ENCODE measurements at places on chromosomes 1 and 21. TPM values are rescaled to one million over a fixed set of nuclear protein-coding genes. Genes with fewer than 3 reads are reported as not detected.

DNA sequence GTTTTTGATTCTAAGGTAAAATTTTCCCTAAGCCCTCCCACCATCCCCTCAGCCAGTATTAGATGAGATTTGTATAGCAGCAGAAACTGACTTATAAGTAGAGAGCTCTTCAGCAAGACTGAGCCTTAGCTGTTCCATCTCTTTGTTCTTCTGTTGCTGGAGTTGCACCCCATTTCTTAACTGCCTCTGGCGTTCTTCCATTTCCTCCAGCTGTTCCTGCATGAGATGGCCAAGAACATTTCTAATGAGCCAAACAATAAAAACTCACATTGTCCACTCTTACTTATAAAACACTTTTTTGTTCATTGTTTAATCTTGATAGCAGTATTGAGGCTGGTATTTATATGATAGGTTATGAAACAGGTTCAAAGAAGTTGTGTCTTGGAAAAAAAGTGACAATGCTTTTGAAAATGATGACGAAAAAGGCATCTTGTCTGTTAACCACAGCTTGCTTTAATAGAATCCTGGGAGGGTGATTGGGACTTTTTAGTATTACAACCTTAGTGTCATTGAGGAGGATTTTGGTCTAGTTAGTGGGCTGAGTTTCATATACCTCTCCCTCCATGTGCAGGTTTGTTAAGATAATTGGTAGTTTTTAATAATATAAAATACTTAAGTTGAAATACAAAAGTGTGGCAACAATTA, 18.3 kb downstream of the SYNC start:
- no peak for DNase-seq

DNA sequence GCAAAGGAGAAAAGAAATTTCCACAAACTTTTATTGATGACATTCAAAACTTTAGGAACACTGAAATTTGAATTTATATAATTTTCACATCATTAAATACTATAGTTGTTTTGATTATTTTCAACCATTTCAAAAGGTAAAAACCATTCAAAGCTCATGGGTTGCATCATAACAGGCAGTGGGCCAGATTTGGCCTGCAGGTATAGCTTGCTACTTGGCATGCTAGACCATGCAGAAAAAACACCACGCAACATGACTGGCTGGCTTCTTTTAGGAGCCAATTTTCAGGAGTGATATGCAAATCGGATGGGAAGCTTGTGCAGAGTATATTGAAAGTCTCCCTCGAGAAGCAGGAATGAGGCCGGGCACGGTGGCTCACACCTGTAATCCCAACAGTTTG, 144.8 kb downstream of the GLUL start:
- no peak for DNase-seq

DNA sequence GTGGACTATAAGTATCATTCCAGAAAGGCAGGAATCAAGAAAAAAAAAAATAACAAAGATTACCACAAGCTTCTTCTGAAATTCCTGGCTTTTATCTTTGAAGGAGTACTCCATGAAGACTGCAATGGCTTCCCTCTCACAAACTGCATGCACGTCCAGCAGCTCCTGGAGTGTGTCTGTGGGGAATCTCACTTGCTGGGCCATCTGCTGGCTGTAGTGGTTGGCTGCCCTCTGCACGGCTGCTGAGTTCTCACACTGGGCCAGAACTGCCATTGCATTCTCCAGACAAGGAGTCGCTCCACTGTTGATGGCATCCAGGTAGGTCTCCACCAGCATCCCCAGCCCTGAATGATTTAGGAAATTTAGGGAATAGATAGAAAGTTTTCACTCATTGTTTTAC, 23.3 kb upstream of the GBP2 start:
- no peak for DNase-seq

CD1B gene
- not detected for total RNA-seq

OR2L13 gene
- total RNA-seq, result not detected
